ENCODE measurements at places on chromosomes 6 and 20.

GRCh38 chr6:16764188-16764950, 3.1 kb upstream of the ATXN1 start:
- peak; percentile 46 for DNase-seq

- no peak for DNase-seq
Observed at GRCh38 chr6:132060591-132060990, 109.4 kb upstream of the CCN2 start.

DNA sequence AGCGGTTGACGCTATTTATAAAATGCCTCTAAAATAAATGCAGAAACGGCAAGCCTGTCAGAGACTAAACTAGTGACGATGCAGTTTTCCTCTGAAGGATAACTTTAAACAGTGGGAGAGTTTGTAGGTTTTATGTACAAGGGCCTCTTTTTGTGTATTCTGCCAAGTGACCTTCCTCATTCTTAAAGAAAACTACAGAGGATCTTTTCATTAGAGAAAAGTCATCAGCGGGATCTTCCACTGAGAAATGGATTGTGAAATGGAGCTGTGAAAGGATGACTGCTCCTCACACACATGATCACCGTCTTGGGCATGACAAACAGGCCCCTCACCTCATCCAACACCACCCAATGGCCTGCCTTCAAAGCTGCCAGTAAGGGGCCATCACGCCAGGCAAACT, 89.0 kb upstream of the LYRM2 start:
- DNase-seq = no peak

DNA sequence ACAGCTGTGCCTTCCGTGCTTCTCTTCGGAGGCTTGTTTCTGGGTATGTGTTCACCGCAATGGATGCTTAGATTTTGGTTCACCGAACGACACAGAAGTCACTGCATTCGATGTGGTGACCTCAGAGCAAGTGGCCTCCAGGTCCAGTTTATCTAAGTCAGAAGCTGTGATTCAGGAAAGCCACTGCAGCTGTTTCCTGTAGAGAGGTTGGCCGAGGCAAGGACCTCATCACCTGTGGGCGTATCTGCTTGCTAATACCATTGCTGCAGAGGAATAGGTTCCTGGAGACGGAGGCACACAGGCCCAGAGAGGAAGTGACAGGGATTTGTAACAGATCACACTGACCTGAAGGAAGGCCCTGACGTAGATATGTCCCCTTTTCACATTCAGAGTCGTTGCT, 82.7 kb downstream of the FARS2 start:
- no peak for DNase-seq

DNA sequence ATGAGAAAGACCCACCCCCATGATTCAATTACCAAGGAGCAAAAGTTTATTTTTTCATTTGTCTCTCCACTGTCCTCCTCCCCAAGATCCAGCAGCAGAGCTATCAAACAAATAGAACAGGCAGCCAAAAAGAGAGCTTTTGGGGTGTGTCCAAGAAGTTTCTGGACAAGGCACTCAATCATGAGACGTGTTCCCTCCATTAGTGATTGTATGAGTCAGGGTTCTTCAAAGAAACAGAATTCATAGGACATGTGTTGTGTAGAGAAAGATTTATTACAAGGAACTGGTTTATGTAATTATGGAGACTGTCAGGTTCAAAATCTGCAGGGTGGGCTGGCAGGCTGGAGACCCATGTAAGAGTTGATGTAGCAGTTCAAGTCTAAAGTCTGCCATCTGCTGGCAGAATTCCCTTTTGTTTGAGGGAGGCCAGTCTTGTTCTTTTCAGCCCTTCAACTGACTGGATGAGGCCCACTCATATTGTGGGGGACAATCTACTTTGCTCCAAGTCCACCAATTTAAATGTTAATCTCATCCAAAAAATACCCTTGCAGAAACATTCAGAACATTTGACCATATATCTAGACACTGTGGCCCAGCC, 248.1 kb upstream of the OPRM1 start:
- no peak for DNase-seq

DNA sequence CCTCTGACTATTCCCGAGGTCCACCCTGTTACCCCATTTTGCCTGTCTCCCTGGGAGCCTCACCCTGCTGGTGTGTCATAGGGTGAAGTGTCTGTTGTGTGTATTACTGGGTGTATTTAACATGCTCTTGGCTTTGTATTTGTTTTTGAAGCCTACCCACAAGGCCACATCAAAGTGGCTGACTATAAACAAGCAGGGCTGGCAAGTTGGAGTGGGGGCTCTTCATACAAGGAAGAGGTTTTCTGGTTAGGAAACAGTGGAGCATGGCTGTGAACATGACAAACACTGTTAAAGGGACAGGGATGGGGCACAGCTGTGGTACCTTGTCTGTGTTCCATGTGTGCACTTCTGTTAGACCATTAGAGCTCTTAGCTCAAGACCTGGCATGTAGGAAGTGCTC, 26.3 kb downstream of the HECA start:
- peak; percentile 84 for DNase-seq

DNA sequence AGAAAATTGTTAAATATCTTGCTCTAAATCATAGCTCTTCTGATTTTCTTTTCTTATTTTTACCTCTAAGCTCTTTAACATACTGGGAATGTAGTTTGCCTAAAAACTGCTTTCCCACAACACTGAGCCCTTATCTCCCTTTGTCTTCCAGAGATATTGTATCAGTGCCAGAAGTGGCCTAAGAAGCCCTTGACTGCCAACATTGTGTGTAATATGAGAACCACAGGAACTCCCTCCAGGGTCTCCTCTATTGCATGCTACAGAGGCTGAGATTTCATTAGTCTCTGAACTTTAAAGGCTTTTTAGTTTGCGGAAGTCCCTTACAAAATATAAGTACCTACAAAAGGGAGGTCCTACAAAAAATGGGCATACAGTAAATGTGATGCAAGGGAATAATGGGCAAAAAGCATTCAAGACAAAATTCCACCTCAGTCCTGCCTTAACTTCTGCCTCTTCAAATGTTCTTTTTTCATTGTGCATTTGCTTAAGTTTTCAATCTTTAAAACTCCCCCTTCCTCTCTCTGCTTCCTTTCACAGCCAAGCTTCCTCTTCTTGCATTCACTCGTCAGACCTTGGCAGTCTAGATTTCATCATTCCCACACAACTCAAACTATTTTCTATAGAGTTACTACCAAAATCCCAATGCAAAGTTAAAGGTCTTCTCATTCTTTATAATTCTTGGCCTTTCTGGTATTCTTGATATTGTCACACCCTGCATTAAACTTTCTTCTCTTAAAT, 76.5 kb downstream of the ADGRG6 start:
- DNase-seq = no peak

- DNase-seq = no peak
Observed at GRCh38 chr6:128337619-128338018, 182.8 kb downstream of the PTPRK start.

- DNase-seq = no peak
Observed at GRCh38 chr6:41548098-41548840, 2.1 kb downstream of the FOXP4 start.

GRCh38 chr6:134510920-134511319, 193.0 kb upstream of the SGK1 start:
- no peak for DNase-seq

DNA sequence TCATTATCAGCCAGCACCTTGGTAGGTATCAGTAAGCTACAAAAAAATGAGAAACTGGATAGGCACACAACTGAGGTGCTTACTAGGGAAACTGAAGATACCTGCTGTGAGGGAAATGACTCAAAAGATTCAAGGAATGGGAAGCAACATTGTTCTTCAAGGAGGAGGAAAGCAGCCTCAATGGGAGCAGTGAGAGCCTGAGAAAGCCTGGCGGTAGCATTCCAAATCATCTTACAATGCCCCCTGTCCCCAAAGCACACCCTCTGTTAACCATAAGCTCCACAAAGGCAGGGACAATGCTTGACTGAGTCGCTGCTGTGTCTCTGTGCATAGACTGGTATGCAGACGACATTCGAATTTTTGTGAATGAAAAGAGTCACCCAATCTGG, 10.6 kb downstream of the PKHD1 start:
- DNase-seq = no peak

DNA sequence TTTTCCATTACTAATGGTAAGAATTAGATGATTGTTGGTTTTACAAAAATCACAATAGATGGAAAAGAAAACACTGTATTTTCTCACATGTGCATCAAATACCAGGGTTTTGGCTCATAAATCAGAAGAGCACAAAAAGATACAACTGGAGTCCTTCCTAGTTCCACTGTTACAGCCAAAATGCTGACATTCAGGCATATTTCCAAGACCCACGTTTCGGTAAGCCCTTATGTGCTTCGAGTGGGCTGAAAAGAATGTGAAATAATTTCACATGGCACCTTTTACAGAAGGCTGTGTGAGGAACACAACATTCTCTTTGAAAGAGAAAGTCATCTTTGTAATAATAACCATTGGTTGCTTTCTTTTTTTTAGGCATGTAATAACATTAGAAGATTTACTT, 326.7 kb upstream of the FLRT3 start:
- DNase-seq = no peak

- DNase-seq = no peak
Observed at GRCh38 chr20:62737271-62737811, 28.7 kb downstream of the NTSR1 start.

DNA sequence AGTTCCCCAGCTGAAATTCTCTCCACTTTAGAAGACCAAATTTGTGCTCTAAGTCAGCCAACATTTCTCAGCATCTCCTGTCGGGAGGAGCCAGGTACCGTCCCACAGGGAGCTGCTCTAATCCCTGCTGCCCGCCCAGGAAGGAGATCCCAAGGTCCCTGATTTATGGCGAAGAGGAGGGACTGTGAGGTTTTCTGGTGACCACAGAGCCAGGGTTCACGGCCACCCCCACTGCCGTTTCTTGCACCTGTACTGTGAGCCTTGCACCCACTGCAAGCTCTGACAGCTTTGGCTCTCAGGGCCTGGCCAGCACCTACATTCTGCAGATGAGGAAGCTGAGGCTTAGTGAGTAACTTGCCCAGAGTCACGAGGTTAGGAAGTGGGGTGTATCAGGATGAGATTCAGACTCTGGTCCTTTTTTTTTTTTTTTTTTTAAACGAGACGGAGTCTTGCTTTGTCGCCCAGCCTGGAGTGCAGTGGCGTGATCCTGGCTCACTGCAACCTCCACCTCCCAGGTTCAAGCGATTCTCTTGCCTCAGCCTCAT, 34.9 kb downstream of the FOXC1 start:
- DNase-seq = no peak

- peak; percentile 80 for DNase-seq
Observed at GRCh38 chr6:141483598-141484061, 649.1 kb upstream of the GJE1 start.

GRCh38 chr20:2749951-2750490, 50.4 kb downstream of the CPXM1 start:
- DNase-seq = no peak

DNA sequence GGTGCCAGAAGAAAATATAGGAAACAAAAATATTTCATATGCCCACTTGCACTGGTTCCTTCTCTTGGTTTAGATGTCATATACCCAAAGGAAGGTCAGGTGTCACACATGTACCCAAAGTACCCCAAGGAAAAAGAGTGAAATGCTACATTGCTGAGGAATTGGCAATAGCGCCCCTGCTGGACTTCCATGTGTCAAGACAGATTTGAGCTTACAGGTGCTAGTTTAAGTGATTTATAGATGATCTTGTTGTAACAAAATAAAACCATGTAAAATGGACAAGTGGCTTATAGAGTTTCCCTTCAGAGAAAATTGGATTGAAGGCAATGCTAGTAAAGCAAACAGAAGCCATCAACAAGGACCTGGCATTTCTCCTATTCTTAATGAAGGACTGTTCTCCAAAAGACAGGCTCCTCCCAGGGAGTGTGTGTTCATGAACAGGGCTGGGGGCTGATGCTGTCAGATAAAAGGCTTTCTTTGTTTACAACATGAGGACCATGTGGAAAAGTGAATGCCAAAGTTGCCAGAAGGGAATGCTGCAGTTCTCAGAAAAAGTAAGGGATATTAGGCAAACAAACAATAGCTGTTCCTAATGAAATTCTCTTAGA, 64.3 kb upstream of the PAK5 start:
- no peak for DNase-seq

DNA sequence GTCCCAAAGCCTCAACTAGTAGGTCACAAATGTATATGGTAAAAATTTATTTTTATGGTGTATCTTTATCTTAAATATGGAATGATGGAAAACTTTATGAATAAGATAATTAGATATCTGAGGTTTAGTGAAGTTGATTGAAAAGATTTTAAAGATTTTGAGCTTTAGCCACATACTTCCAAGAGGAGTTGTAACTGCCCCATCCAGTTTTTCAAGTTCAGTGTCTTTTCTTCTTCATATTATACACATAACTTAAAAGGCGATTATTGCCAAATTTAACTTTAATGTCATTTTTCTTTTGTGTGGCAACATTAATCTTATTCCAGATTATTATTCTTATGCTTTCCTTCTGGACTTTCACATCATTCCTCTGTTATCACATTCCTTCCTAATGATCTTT, 266.4 kb downstream of the TINAG start:
- DNase-seq = no peak

GRCh38 chr20:50772420-50773185, 22.3 kb upstream of the BCAS4 start:
- no peak for DNase-seq

GRCh38 chr20:60239956-60240355, 281.7 kb downstream of the CDH26 start:
- DNase-seq = no peak

GRCh38 chr6:40794586-40794985, 207.4 kb upstream of the LRFN2 start:
- no peak for DNase-seq

DNA sequence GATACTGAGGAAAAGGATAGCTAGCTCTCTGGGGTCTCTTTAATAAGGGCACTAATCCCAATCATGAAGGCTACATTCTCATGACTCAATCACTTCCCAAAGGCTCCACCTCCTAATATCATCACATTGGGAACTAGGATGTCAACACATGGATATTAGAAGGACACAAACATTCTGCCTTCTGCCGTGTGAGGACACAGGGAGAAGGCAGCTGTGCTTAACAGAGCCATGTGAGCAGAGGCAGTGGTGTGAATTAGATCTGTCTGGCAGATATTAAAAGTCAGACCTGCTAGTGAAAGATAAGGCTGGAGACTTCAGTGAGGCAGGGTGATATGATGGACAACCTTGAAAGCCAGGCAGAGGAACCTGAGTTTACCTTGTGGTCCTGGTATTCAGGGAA, 341.9 kb downstream of the ARHGAP18 start:
- DNase-seq = no peak

DNA sequence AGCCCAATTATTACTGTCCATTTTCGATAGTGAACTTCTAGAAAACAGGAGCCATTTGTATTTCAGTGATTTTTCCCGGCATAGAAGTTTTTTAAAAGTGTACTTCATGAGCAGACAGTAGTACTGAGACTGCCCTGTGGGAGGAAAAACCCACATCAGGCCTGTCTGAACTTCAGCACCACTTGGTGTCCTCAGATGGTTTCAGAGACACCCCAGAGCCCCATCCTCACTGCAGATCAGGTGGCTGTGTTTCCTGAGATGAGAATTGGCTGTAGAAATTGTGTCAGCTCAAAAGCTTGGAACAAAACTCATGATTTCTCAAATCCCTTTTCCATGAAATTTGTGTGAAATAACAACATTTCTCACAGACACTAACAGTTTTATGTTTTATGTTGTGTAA, 110.0 kb upstream of the RIN2 start:
- DNase-seq = no peak

GRCh38 chr6:31769684-31770371, 7.3 kb downstream of the VWA7 start:
- peak; percentile 84 for DNase-seq

Measured in CD4-positive, alpha-beta T cell treated with Interleukin-15 for 4 hours (primary cell).